ENCODE measurements at places on chromosomes 1 and 21.

- DNase-seq = no peak
- H3K36me3 ChIP-seq = no peaks in the 10 kb centered on the region
- H3K27ac ChIP-seq = no peak overlapping the region
- no peak overlapping the region for H3K4me3 ChIP-seq
- H3K27me3 ChIP-seq = no peaks in the 10 kb centered on the region
Observed at GRCh38 chr21:25891596-25891995, 156.8 kb downstream of the GABPA start.

DNA sequence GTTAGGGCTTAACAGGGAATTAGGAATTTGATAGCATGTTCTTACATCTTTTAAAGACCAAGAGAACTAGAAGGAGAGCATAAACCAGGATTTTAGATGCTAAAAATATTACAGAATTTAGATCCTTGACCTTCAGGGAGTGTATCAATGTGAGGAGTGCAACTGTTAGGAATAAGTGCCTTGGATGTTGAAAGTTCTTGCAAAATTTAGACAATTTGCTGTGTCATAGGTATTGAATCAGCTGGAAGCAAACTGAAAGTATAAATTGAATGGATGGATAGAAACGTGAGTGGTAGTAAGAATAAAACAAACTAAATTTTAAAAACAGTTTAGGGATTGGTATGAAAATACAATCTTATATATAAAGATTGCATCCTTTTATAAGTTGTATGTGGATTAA, 27.7 kb downstream of the PPP1R12B start:
- H3K27ac ChIP-seq = no peak overlapping the region
- no peaks in the 10 kb centered on the region for H3K36me3 ChIP-seq
- no peak for DNase-seq
- no peak overlapping the region for H3K4me3 ChIP-seq

- no peaks in the 10 kb centered on the region for H3K36me3 ChIP-seq
- no peaks in the 10 kb centered on the region for H3K4me1 ChIP-seq
- H3K4me3 ChIP-seq = no peak overlapping the region
- no peak overlapping the region for H3K27ac ChIP-seq
Observed at GRCh38 chr1:18607289-18607760, 23.3 kb upstream of the PAX7 start.

GRCh38 chr1:201666102-201666501, 127.2 kb downstream of the NAV1 start:
- no peak for DNase-seq
- H3K27ac ChIP-seq = no peak overlapping the region
- H3K27me3 ChIP-seq = no peaks in the 10 kb centered on the region
- no peak overlapping the region for H3K4me3 ChIP-seq

GRCh38 chr1:198543670-198544260, 3.3 kb upstream of the ATP6V1G3 start:
- peaks cover 22% of the 10 kb centered on the region for H3K4me1 ChIP-seq
- H3K36me3 ChIP-seq = no peaks in the 10 kb centered on the region
- no peaks in the 10 kb centered on the region for H3K27me3 ChIP-seq
- no peak overlapping the region for H3K4me3 ChIP-seq
- no peak overlapping the region for H3K27ac ChIP-seq
- no peak for DNase-seq

All from CD8-positive, alpha-beta memory T cell (primary cell).